Heart left ventricle (tissue), 16 donors: ENCODE measurements at places on chromosomes 3 and 15. TPM values are rescaled to one million over a fixed set of nuclear protein-coding genes. Genes with fewer than 3 reads are reported as not detected.

Gene LRTM1
- not detected for total RNA-seq

Gene SUSD5
- total RNA-seq: 1.6 TPM

DNA sequence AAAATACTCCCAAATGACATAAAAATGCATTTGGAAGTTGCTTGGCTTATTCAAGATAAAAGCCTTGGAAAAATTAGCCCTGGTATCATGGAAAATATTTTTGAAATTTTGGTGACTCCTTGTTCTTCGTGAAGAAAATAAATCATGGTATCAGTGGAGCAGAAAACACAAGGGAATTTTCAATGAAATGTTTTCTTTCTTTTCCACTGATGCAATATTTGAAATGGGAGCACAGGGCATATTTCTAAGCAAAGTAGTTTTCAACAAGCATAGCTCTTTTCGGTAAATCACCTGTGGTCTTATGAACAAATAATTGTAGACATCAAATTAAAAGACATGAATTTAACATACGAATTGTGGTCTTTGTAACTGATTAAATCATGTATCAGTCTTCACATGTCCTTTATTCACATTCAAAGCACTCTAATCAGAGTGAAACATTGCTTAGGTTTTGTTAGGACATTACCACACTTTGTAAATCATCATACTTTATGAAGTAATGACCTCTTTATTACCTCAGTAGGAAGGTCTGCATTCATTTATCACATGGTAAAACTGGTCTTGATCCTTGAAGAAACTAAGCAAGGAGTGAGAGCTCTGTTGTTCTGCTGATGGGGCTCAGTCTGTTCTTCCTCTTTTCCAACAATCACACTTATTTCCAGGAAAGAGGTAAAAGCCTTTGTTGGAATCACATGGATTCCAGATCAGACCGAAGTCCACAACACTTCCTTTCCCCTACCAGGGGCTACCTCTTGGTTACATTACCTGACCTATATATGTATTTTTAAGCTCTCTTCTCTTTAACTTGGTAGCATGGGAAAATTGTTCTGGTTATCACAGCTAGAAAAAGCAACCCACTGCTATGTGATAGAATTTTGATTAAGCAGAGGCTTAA, 413.5 kb upstream of the THBS1 start:
- DNase-seq: no peak

- no peak for DNase-seq
Measured at GRCh38 chr15:71562251-71562650, 248.1 kb upstream of the NR2E3 start.

Gene ZNF80
- not detected for total RNA-seq

GRCh38 chr3:52054661-52055511, 1.5 kb downstream of the DUSP7 start:
- DNase-seq: no peak

DNA sequence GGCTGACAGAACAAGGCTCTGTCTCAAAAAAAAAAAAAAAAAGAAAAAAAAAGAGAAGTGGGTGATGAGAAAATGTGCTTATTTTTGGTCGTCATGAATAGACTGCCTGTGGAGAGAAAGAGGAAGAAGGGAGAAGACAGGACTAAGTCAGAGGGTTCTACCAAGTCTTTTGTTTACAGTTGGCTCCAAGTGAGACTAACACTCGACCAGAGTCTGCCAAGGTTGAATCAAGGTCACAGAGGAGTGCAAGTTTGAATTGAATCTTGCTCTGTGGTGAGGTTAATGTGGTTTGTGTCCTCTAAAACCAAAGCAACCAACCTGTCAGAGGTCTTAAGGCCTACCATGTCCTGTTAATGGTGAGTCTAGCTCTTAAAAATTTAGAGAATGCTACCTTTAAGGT, 334.1 kb upstream of the GRM7 start:
- no peak for DNase-seq
